ENCODE measurements at places on chromosomes 7 and 10.

GRCh38 chr7:154985230-154985629 lies 17.7 kb downstream of the PAXIP1 start:
- DNase-seq, result no peak

DNA sequence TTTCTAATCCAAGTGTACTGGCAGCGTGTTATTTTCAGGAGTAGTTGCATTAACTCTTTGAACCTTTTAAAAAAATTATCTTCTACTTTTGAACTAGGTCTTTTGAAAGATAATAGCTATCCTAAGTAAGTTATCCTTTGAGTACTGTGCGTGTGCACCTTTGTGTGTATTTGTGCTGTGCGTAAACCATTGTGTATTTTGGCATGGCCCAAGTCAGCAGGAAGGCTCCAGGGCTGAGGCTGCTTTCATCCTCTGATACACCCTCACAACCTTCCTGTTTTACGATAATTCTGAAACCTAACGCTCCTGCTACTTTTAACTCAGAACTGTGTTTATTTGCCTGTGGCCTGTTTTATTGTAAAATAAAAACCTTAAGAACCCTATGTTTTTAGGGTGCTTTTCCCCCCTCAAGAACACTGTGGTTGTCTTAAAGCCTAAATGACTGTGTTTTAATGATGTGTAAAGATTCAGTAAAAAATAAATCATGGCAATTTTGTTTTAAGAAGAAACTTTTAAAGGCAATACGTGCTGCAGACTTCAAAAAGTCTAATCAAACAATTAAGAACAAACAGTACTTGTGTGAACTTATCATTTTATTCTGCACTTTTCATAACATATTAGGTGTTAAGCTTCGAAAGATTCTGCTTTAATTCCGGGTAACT lies 57.5 kb downstream of the HDAC9 start:
- no peak for DNase-seq

DNA sequence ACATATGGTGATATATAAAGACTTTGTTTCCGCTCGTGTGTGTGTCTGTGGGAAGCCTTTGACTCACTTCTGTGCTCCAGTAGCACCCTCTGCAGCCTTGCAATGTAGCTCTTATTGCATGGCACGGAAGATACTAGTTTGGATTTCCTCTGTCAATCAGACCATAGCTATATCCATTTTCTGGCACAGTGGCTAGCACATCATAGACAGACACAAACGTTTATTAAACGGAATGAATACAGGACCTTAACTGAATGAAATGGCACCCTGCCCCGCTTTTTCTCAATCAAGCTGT lies 124.0 kb upstream of the PTPN20 start:
- DNase-seq, result peak; percentile 73

GRCh38 chr10:70850097-70850496 lies 34.3 kb downstream of the SGPL1 start:
- no peak for DNase-seq

DNA sequence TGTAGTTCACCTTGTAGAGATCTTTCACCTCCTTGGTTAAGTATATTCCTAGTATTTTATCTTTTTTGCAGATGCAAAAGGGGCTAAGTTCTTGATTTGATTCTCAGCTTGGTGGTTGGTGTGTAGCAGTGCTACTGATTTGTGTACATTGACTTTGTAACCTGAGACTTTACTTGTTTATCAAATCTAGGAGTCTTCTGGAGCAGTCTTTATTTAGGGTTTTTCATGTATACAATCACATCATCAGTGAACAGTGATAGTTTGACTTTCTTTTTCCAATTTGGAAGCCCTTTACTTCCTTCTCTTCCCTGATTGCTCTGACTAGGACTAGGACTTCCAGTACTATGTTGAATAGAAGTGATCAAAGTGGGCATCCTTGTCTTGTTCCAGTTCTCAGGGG lies 33.8 kb downstream of the GPR22 start:
- DNase-seq, result no peak

DNA sequence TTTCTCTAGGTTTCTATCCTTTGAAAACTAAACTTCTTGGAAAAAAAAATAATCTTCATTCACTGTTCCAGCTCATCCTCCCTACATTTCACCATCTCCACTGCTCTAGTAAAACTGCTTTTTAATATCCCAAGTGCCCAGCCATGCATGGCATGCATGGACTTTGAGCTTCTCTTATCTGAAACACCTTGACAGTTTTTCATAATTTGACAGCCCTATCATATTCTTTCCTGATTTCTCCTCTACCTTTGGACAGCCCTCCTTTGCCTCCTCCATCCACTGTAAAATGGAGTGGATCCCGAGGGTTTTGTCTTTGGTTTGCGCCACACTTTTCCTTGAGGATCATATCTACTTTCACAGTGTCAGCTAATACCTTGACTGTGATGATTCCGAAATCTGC lies 212.8 kb downstream of the ANK3 start:
- no peak for DNase-seq

GRCh38 chr7:151665368-151665767 lies 145.7 kb upstream of the RHEB start:
- DNase-seq, result no peak

- no peak for DNase-seq
Measured at GRCh38 chr7:135258585-135258984, 24.9 kb downstream of the STRA8 start.

GRCh38 chr7:35495377-35495776 lies 199.6 kb downstream of the HERPUD2 start:
- no peak for DNase-seq

DNA sequence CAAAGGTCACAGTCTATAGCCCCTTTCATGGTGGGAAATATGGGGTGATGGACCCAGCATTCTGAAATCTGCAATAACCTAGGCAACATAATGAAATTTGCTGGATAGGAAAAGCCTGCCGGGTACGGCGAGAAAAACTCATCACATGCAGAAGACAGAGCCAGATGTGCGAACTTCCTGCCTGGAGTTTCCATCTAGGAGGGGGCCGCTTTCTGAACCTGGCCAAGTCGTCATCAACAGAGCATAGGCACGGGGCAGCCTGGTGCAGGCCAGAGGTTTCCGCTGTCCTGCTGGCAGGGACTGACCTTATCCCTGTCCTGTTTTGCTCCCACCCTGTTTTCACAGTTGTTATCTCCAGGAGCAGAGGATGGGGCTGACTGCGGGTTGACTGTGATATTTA lies 27.4 kb downstream of the CCDC3 start:
- no peak for DNase-seq

DNA sequence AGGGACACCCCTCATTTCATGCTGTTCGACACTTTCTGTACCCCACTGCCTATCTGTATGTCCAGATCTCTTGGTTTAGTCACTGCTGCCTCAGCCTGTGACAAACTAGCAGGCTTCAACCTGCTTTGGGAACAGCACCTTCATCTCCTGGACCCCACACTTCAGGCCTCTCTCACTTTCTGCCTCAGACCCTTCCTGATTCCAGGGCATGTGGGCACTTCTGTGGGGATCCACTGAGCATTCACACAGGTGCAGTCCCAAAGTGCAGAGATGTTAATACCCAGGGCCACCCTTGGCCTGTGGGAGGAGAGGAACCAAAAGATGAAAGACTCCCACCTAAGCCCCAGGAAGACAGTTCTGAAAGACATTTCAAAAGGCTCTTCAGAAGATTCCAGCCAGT lies 29.4 kb upstream of the C10orf71 start:
- no peak for DNase-seq

GRCh38 chr10:17213646-17214349 lies 12.3 kb upstream of the TRDMT1 start:
- DNase-seq, result no peak

DNA sequence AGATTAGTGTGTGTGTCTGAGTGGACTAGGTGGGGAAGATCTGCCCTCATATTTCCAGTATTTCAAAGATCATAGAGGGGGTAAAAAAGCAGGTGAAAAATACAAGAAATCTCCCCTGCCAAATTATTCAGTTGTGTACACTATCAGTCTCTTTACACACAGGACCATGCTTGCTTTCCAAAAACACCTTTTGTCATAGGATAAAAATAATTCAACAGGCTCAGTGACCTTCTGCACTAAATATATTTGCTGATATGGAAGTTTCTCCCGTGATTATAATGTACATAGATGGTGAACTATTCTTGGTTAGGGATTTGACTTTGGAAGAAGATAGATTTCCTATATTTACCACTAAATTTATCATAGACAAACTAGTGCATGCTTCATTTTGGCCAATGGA lies 24.6 kb upstream of the CSTF2T start:
- no peak for DNase-seq

GRCh38 chr7:56105508-56105907 lies 768 bp downstream of the CHCHD2 start:
- DNase-seq, result peak; percentile 51

- DNase-seq, result no peak
Measured at GRCh38 chr7:85094046-85094725, 92.7 kb downstream of the SEMA3D start.

DNA sequence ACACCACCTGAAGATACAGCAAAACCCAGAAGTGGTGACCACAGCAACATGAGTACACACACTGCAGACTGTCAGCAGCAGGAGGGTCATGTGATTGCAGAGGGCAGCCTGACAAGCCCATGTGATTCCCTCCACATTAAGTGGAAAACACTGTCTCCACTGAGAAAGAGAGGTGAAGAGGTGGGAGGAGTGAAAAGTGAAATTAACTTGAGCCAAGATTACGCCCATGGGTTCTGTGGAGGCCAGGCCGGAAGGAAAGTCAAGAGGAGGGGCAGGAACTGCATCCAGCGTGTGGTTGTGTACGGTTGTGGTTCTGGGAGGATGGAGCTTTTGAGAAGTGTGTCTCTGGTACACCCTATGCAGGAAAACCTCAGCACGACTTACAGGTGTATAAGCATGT lies 138.5 kb downstream of the PLXNA4 start:
- peak; percentile 34 for DNase-seq

DNA sequence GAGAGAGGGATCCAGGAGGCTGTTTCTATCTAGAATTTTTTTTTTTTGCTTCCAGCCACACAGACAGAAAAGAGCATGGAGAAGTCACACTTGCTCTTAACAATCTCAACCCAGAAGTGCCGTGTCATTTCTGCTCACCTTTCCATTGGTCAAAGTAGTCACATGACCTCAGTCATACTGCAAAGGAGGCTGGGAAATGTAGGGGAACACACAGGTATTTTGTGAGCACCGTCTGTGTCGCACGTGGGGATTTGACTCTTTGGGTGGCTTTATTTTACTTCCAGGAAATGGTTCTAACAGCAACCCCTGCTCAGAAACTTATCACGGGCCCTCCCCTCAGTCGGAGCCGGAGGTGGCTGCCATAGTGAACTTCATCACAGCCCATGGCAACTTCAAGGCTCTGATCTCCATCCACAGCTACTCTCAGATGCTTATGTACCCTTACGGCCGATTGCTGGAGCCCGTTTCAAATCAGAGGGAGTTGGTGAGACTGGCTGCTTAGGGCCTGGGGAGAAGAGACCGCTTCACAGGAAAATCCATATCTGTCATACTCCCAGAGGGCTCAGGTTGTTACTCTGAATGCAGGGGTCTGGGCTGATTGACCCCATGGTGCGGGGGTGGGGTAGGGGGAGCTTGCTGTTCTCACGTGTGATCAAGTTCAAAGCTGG lies 13.1 kb upstream of the CPA1 start:
- no peak for DNase-seq

- no peak for DNase-seq
Measured at GRCh38 chr7:46099076-46099475, 178.0 kb upstream of the IGFBP3 start.

GRCh38 chr10:118585794-118586193 lies 9.7 kb downstream of the PRLHR start:
- DNase-seq, result no peak

GRCh38 chr10:42924484-42924883 lies 141.9 kb downstream of the BMS1 start:
- DNase-seq, result no peak

DNA sequence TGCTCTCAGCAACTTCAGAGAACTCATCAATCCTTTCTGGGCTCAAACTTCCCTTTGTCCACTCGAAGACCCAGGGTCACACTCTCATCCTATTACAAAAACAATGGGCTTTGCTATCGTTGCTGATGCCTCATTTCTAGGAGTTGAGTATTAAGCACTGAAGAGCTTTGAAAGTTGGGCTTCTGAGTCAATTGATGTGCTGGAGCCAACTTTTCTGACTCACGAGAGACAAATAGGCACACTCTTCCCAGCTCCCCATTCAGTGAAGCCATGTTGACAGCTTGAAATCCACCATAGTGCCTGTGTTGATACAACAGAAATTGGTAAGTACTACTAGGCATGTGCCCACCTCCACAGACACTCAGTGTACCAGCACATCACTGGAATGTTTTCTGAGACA lies 97.5 kb upstream of the PRSS58 start:
- no peak for DNase-seq

- DNase-seq, result no peak
Measured at GRCh38 chr7:6032167-6032566, 991 bp downstream of the ANKRD61 start.

DNA sequence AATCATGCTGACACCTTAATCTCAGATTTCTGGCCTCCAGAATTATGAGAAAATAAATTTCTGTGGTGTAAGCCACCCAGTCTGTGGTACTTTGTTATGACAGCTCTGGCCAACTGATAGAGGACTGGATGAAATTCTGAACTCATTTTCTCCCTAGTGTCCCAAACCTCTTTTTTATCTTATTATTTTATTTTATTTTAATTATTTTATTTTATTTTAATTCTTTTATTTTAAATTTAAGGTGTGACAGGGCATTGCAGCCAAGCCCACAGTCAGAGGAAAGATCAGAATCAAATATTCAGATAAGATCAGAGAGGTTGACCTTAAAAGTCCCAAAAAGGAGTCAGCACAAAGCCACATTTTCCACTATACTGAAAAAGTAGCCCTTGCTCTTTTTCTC lies 228.1 kb downstream of the TFEC start:
- no peak for DNase-seq

DNA sequence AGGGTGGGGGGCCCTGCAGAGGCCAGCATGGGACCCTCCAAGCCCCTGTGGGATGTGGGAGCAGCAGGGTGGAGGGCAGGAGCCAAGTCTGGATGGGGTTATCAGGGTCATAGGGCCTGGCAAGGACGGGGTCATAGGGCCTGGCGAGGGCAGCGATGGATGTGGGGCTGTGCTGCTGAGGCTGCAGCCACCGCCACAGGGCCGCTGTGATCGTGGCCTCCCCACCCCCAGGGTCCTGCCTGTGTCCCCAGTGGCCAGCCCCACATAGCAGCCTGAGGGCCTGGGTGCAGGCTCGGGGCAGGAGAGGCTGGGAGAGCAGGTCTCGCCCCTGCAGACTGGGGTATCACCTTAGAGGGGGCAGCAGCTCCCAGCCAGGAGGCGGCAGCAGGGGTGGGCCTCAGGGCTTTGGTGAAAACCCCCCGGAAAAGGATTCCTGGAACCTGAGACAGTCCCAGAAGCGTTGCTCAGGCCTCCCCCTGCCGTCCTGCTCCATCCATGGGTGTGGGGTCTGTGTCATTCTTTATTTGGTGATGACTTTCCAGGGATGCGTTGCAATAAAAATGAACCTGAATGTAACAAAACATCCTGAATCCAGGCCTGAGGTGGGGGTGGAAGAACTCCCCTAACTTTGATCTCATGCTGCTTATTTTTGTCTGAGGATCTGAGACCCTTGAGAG lies 107.3 kb upstream of the SHH start:
- no peak for DNase-seq

- no peak for DNase-seq
Measured at GRCh38 chr10:132557696-132558515, 20.3 kb downstream of the INPP5A start.

- DNase-seq, result no peak
Measured at GRCh38 chr10:66919248-66919647, 6.6 kb upstream of the LRRTM3 start.

- DNase-seq, result no peak
Measured at GRCh38 chr7:18497082-18497481, 1.5 kb downstream of the HDAC9 start.

- DNase-seq, result no peak
Measured at GRCh38 chr10:125711110-125711750, 8.3 kb upstream of the EDRF1 start.

Measured in activated CD4-positive, alpha-beta T cell treated with anti-CD3 and anti-CD28 coated beads, Interleukin-2, Interleukin-4, amounts not matched to agents 100 ng/mL and 50 ng/mL, durations not matched to agents 16 hours and 8 hours (primary cell).